ENCODE measurements at places on chromosomes 6 and 20.

- no peak for DNase-seq
Measured at GRCh38 chr6:157536223-157536545, 155.2 kb downstream of the ZDHHC14 start.

DNA sequence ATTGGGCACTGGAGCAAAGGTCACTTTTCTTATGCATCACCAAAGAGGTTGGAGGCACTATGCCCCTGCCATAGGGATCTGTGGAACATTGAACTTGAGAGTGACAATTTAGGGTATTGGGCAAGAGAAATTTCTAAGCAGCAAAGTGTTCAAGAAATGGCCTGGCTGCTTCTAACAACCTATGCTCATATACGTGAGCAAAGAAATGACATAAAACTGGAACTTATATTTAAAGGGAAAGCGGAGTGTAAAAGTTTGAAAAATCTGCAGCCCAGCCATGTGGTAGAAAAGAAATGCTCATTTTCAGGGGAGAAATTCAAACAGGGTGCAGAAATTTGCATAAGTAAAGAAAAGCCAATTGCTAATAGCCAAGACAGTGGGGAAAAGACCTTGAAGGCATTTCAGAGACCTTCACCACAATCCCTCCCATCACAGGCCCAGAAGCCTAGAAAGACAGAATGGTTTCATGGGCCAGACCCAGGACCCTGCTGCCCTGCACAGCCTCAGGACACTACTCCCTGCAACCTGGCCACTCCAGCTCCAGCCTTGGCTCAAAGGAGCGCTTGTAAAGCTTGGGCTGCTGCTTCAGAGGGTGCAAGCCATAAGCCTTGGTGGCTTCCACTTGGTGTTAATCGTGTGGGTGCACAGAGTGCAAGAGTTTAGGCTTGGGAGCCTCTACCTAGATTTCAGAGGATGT is 24.4 kb downstream of the NCR2 start:
- no peak for DNase-seq

DNA sequence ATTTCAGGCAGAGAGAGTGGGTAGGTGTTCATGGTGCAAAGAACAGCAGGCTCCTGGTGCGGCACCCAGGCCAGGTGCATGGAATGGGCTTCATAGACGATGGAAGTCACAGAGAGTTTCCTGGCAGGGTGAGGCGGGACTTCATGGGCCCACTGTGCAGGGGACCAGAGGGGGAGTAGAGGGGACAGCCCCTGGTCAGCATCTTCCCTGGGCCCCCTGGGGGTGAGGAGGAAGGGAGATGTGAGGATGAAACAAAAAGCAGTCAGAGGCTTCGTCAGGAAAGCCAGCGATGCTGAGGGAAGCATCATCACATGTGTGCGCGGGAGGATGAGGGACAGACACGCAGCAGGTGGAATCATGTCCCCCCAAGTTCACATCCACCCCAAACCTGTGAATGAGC is 2.4 kb upstream of the THBS2 start:
- no peak for DNase-seq

GRCh38 chr6:79193971-79194370 is 40.5 kb downstream of the HMGN3 start:
- peak; percentile 17 for DNase-seq

DNA sequence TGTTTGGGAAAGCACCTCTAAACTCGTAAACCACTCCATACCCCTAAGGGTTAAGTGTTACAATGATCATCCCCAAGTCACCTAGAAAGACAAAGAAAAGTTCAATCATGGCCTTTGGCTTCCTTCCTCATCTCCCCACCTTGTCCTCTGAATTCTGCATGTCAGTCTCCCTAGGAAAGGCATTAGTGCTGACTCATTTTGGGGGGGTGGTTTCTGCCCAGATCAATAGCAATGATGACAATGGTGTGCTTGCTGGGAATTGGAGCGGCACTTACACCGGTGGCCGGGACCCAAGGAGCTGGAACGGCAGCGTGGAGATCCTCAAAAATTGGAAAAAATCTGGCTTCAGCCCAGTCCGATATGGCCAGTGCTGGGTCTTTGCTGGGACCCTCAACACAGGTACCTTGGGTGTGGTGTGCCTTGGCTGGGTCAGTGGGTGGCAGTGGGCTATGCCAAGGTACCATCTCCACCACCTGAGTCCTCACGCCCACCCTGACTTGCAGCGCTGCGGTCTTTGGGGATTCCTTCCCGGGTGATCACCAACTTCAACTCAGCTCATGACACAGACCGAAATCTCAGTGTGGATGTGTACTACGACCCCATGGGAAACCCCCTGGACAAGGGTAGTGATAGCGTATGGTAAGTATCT is 21.2 kb downstream of the TGM3 start:
- no peak for DNase-seq

GRCh38 chr6:5302995-5303622 is 41.8 kb downstream of the FARS2 start:
- DNase-seq = no peak

GRCh38 chr6:7628909-7629308 is 38.9 kb downstream of the SNRNP48 start:
- no peak for DNase-seq

DNA sequence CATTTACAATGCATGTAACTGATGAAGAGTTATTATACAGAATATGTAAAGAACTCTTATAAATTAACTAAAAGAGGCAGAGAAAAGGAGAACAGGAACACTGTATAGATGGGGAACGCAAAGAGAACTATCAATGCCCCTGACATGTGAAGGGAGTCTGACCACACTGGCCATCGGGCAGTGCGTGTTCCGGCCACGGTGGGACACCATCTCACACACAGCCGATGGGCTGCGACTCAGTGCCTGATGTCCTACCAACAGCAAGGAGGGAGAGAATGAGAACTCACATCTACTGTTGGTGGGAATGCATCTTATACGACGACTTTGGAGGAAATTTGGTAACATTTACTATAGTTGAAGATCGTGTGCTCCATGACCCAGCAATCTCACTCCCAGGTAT is 15.5 kb upstream of the RAMACL start:
- DNase-seq = no peak

GRCh38 chr20:61799928-61800327 is 265.8 kb downstream of the TAF4 start:
- DNase-seq = no peak

GRCh38 chr6:157867155-157867559 is 44.1 kb downstream of the SNX9 start:
- no peak for DNase-seq

GRCh38 chr6:107419733-107420132 is 39.6 kb downstream of the PDSS2 start:
- no peak for DNase-seq

- DNase-seq = no peak
Measured at GRCh38 chr6:136945072-136945471, 23.0 kb downstream of the SLC35D3 start.

- DNase-seq = no peak
Measured at GRCh38 chr20:21129861-21130260, 4.0 kb downstream of the KIZ start.

GRCh38 chr20:47309806-47310426 is 46.6 kb downstream of the ZMYND8 start:
- no peak for DNase-seq

- DNase-seq = no peak
Measured at GRCh38 chr20:50762435-50763220, 31.2 kb downstream of the PARD6B start.

DNA sequence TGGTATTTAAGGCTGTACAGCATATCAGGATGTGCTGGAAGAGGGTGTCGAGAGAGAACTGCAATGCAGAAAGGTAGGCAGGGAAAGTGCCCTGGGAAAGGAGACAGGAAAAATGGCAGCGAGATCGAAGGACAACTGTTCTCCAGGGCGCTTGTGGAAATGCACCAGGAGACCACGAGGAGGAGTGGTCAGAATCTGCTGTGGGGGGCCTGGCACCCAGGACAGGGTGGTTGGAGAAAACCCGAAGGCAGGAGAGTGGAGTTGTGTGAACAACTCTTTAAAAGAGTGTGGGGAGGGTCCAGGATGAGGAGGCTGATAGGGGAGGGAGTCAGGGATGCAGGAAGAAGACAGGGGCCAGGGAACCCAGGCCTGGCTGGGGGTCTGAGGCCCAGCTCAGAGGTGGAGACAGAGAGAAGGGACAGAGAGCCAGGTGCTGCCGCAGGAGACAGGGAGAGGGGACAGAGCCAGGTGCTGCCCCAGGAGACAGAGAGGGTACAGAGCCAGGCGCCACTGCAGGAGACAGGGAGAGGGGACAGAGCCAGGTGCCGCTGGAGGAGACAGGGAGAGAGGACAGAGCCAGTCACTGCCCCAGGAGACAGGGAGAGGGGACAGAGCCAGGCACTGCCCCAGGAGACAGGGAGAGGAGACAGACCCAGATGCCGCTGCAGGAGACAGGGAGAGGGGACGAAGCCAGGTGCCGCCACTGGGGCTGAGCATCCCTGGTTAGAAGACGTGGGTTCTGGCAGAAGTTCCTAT is 9.3 kb downstream of the SLC22A1 start:
- no peak for DNase-seq

DNA sequence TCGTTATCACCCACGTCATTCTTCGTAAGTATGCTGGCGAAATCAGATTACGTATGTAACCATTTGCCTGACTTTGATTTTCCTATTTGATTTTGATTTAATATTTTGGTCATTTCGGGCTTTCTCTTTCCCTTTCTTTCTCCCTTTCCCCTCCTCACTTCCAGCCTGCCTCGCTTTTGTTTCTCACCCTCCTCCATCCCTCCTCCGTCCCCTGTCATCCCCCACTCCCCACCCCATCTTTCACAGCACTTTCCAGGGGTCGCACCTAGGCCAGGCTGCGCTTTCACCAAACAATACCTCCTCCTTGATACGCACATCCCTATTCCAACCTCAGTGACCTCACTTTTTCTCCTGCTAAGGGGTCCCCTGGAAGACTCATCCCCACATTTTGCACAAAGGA is 194.6 kb upstream of the SNX9 start:
- no peak for DNase-seq

DNA sequence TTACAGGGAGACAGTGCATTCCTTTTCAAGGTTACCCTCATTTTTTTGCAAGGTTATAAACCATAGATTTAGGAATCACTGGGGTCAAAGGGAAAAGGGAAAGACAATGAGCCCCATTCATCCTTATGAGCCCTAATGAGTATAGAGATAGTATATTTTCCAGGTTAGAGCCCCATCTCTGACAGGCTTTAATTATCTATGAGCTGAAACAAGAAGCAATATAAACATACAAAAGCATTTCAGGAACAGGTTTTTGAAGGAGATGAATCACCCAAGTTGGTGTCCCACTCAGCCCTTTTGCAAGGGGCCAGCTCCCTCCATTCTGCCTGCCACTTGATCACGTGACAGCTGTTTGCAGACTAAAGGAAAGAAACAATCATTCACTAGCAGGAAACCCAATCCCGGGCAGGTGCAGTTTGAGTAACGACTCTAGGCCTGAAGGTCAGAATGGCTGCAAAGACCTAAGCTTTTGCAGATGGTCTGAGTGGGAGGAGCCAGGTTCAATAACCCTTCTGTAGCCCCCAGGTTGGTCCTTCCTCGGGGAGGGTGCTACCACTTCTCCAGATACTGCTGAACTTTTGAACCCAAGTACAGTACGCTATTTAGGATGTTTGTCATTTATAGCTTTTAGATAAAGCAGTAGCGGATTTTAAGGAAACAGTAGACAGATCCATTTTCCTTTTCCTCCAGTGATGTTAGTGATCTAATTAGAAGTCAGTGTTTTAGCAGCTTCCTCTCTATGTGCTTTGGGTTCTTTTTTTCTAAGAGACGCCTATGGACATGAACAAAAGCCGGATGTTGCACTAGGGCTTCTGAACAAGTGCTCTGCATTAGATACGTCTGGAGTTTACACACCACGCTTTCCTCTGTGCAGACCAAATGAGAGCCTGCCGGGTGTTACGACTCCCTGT is 253.2 kb downstream of the SOX4 start:
- peak; percentile 43 for DNase-seq

- no peak for DNase-seq
Measured at GRCh38 chr6:90121982-90122381, 174.7 kb downstream of the BACH2 start.

GRCh38 chr6:70124882-70125545 is 177.9 kb downstream of the COL9A1 start:
- DNase-seq = no peak

DNA sequence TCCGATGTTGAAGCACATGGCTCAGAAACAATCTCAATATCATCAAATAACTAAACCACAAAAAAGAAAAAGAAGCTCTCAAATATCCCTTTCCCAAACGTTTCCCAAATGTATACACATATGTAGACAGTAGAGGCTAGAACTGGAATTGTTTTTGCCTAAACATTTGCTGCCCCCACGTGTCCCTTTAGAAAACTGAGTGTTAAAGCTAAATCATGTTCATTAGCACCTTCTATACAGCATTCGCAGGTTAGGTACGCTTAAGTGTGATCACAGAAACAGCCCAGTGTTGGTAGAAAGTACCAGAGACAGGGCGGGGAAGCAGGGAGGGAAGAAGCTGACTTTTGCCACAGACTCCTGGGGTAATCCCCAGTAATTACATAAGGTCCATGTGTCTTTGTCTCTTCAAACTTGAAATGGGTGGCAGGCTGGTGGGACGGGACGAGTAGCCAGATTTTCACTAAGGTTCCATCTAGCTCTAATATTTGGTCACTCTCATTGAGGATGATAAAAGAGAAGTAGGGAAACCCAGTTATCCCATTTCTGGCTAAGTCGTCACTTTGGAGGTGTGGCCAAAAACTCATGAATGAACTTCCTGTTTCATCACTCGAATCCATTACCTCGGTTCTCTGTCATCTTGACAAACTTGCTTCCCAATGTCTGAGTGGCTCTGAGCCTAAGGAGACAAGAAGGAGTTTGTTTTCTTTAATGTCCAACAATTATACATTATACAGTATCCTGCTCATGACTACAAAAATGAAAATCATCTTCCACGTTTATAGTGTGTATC is 15.0 kb upstream of the TFAP2A start:
- peak; percentile 69 for DNase-seq

GRCh38 chr6:89818977-89819335 is 638 bp downstream of the MDN1 start:
- no peak for DNase-seq

DNA sequence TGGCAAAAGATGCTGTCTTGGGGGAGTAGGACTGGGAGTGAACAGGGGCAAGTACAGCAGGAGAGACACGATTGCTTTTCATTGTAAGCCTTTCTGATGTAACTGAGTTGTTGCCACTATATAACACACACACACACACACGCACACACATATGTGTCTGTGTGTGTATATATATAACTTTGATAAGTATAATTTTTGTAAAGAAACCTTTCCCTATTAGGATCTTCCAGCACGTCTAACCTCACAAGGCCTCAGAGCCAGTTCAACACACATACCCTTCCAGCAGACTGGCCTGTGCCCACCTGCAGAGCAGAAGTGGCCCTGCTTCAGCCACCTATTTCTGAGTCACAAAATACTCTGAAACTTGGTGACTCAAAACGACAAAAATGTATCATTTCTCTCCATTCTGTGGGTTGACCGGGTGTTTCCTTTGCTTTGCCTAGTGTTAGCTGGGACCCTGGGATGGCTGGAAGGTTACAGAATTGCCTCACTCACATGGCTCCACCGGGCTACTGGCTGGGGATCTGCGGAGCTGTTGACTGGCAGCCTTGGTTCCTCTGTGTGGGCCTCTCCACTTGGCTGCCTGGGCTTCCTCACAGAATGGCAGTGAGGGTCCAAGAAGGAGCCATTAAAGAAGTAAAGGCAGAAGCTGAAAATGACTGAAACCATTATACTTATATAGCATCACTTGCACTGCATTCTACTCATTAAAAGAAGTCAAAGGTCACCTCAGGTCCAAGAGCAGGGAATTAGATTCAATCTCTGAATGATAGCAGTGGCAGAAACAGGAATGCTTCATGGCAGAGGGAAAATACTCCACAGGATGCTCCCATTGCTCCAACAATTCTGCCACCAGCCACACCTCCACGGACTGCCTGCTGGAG is 126.4 kb downstream of the BANF2 start:
- DNase-seq = no peak

All from NCI-H2081 treated with DMSO at 0.1 percent for 48 hours (cell line).